ENCODE measurements at places on chromosomes 5 and 9. TPM values are rescaled to one million over a fixed set of nuclear protein-coding genes. Genes with fewer than 3 reads are reported as not detected.

GRCh38 chr5:176980818-176981217 lies 25.8 kb downstream of the UIMC1 start:
- DNase-seq: no peak

- DNase-seq: peak; percentile 54
Observed at GRCh38 chr9:21782205-21782604, 20.2 kb upstream of the MTAP start.

GRCh38 chr5:72988769-72989168 lies 32.9 kb downstream of the FCHO2 start:
- DNase-seq: peak; percentile 42

- DNase-seq: no peak
Observed at GRCh38 chr9:92432350-92432749, 8.1 kb upstream of the OMD start.

GRCh38 chr5:21807953-21808352 lies 1045.2 kb downstream of the CDH12 start:
- DNase-seq: no peak

- no peak for DNase-seq
Observed at GRCh38 chr9:113645227-113645977, 181.9 kb downstream of the RGS3 start.

DEPDC1B gene
- 2.2 TPM for total RNA-seq
